ENCODE measurements at places on chromosomes 2 and 18. TPM values are rescaled to one million over a fixed set of nuclear protein-coding genes. Genes with fewer than 3 reads are reported as not detected.

Gene HOXD8
- total RNA-seq: 0.23 TPM

Gene FTCDNL1
- 1.4 TPM for total RNA-seq

Gene IL37
- not detected for total RNA-seq

Gene YPEL5
- total RNA-seq: 219 TPM

Gene LYG2
- total RNA-seq: not detected

Gene CFAP65
- not detected for total RNA-seq

Gene AQP12B
- total RNA-seq: not detected

Gene CYP27A1
- total RNA-seq: 25.6 TPM

Gene SLC66A2
- 31.1 TPM for total RNA-seq

Data from smooth muscle cell of the coronary artery (primary cell).